Umbilical cord (tissue), 2 donors: ENCODE measurements at places on chromosomes 6 and 20. TPM values are rescaled to one million over a fixed set of nuclear protein-coding genes. Genes with fewer than 3 reads are reported as not detected.
A peak's percentile ranks its signal among the peaks of the same experiment; 100 is the strongest.

Gene SIRPD
- 4.3 TPM for total RNA-seq

DNA sequence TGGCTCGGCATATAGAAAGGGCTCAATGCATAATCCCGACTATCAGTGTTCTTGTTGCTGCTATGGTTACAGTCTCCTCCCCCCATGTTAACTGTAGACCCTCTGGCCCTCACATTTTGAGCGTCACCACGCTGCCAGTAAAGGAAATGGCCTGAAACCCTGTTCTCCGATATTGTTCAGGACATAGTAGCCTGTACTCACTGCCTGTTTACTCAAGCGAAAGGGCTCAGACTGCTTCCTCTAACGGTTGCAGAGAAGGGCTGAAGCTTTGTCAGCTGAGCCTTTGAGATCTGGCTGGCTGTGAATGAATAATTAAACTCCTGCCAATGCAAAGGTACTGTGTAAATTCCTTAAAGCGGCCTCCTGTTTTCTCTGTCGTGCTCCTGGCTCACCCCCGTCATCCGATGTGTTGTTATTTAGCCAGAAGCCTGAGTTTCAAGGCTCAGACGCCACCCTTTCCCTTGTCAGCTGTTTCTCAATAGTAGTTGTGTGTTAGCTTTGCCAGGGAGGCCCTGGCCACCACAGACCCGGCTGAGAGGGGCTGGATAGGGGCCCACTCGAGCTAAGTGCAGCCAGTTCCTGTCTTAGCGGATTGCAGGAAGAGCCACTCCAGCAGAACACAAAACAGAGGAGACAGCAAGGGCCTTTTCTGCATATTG is 31.2 kb upstream of the RALGAPA2 start:
- DNase-seq: peak; percentile 91

- no peak for DNase-seq
Measured at GRCh38 chr6:74570044-74570443, 635.8 kb downstream of the COL12A1 start.

Gene TCP11
- total RNA-seq: not detected
